ENCODE measurements at places on chromosomes 3 and 15.

DNA sequence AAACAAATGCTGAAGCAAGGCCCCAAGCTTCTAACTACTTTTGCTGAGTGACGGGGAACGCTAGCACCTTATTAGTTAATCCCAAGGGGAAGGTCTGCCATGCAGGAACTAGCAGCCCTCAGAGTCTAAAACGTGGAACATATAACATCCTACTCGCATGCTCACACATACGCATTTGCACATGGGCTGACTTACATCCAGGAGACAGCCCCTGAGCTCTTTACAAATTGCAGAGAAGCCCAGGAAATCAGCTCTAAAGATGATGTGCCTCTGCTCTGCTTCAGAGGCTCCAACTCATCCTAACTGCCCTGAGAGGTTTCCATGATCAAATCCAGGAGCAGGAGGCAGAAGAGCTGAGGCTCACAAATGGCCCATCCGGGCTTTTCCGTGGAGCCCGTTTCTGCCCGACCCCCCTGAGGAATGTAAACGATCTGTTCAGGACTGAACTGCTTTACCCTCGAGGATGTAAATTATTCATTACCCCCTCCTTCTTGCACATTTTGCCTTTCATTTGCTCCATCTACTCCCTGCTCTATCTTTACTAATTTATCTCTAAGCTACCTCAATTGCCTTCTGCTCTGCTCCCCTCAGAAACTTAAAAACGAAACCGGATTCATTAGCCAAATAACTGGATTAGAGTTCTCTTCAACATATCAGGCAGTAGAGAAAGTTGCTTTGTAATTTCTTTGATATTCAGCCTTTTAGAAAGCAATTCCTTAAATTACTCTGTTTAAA lies 141.9 kb upstream of the CCDC54 start:
- peak overlapping the region; percentile 29 for H3K4me3 ChIP-seq
- DNase-seq: no peak
- no peaks in the 10 kb centered on the region for H3K27me3 ChIP-seq
- H3K4me1 ChIP-seq: peaks cover 22% of the 10 kb centered on the region
- peak overlapping the region; percentile 29 for H3K27ac ChIP-seq

- DNase-seq: no peak
- H3K4me3 ChIP-seq: no peak overlapping the region
- H3K27ac ChIP-seq: no peak overlapping the region
- no peaks in the 10 kb centered on the region for H3K36me3 ChIP-seq
- H3K4me1 ChIP-seq: peaks cover 5% of the 10 kb centered on the region
Measured at GRCh38 chr15:28985316-28985645, 99.5 kb downstream of the APBA2 start.

DNA sequence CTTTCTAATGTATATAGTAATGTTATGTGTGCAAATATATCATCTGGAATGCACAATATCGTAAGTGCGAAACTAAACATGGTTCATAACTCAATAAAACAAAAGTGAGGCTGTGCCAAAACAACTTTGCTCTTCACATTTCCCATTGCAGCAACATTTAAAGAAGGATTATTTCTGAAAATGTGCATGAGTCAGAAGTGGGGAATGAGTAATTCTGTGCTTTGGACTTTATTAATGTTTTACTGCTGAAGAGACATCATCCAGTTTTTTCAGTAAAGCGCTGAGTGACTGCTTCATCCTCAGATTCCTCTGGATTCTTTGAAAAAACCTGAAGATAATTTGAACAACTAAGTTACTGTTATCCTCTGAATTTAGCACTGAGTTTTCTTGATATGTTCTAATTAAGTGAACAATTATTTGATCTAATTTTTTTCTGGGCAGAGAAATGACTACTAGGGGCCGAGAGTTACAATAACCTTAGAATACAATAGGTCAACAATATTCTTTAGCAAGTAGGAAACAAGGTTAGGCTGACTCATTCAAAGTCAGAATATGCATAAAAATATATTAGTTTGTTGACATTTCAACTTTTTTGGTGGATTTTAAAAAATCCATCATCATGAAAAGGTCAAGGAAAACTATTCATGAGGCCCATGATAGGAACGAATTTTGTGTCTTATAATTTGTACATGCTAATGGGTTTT lies 20.0 kb upstream of the PLCL2 start:
- no peaks in the 10 kb centered on the region for H3K27me3 ChIP-seq
- DNase-seq: no peak
- H3K36me3 ChIP-seq: no peaks in the 10 kb centered on the region
- no peaks in the 10 kb centered on the region for H3K4me1 ChIP-seq

GRCh38 chr15:28900041-28900891 lies 14.5 kb downstream of the APBA2 start:
- H3K36me3 ChIP-seq: no peaks in the 10 kb centered on the region
- no peaks in the 10 kb centered on the region for H3K4me1 ChIP-seq
- no peak for DNase-seq
- no peak overlapping the region for H3K4me3 ChIP-seq

DNA sequence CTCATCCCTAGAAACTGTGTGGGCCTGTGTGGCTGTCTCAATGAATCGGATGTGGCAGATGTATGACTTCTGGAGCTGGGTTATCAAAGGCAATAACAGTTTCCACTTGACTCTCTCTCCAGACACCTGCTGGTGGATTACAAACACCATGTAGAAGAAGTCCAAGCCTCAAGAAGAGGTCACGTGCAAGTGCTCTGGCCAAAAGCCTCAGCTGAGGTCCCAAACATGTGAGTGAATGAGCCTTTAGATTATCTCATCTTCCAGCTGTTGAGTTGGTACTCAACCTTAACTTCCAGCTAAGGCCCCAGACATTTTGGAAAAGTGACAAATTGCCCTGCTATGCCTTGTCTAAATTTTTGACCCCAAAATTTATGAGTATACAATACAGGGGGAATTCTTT lies 42.7 kb upstream of the IL12A start:
- no peak for DNase-seq
- H3K4me1 ChIP-seq: no peaks in the 10 kb centered on the region
- no peak overlapping the region for H3K27ac ChIP-seq
- no peaks in the 10 kb centered on the region for H3K27me3 ChIP-seq

- H3K4me1 ChIP-seq: no peaks in the 10 kb centered on the region
- H3K4me3 ChIP-seq: no peak overlapping the region
- DNase-seq: no peak
- H3K27me3 ChIP-seq: no peaks in the 10 kb centered on the region
- peaks cover 3% of the 10 kb centered on the region for H3K36me3 ChIP-seq
- no peak overlapping the region for H3K27ac ChIP-seq
Measured at GRCh38 chr3:14938954-14939353, 8.4 kb upstream of the NR2C2 start.

GRCh38 chr3:45225465-45226205 lies 452 bp downstream of the TMEM158 start:
- no peaks in the 10 kb centered on the region for H3K36me3 ChIP-seq
- H3K4me3 ChIP-seq: peak overlapping the region; percentile 82
- peaks cover 3% of the 10 kb centered on the region for H3K27me3 ChIP-seq
- H3K4me1 ChIP-seq: peaks cover 9% of the 10 kb centered on the region

GRCh38 chr3:130916507-130917167 lies 22.8 kb downstream of the ATP2C1 start:
- H3K36me3 ChIP-seq: no peaks in the 10 kb centered on the region
- no peak overlapping the region for H3K4me3 ChIP-seq
- no peak overlapping the region for H3K27ac ChIP-seq
- DNase-seq: no peak
- H3K4me1 ChIP-seq: no peaks in the 10 kb centered on the region
- no peaks in the 10 kb centered on the region for H3K27me3 ChIP-seq

DNA sequence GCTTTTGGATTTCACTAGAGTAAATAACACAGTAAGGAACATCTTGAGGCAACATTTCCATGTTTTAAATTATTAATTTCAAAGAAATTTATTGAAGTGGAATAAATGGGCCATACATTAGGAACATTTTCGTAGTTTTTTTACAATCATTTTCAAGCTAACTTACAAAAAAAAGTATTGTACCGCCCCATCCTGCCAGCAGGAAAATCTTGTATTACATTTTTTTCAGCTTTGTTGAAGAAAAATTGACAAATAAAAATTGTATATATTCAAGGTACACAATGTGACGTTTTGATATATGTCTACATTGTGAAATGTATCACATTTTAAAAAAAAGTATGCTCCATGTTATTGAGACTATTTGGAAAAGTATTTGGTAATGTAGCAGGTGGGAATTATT lies 1001.9 kb upstream of the NR2F2 start:
- H3K4me3 ChIP-seq: no peak overlapping the region
- no peak overlapping the region for H3K27ac ChIP-seq
- no peaks in the 10 kb centered on the region for H3K27me3 ChIP-seq
- no peak for DNase-seq
- no peaks in the 10 kb centered on the region for H3K36me3 ChIP-seq

GRCh38 chr15:73631915-73632669 lies 1.1 kb downstream of the NPTN start:
- DNase-seq: no peak
- peak overlapping the region; percentile 98 for H3K27ac ChIP-seq
- H3K4me3 ChIP-seq: peak overlapping the region; percentile 75
- H3K36me3 ChIP-seq: no peaks in the 10 kb centered on the region
- H3K4me1 ChIP-seq: peaks cover 47% of the 10 kb centered on the region

GRCh38 chr3:39515681-39516441 lies 48.4 kb downstream of the MOBP start:
- no peak for DNase-seq
- H3K36me3 ChIP-seq: no peaks in the 10 kb centered on the region
- no peak overlapping the region for H3K27ac ChIP-seq
- no peak overlapping the region for H3K4me3 ChIP-seq

GRCh38 chr15:98519767-98520550 lies 128.4 kb upstream of the IGF1R start:
- no peaks in the 10 kb centered on the region for H3K27me3 ChIP-seq
- DNase-seq: no peak
- H3K27ac ChIP-seq: no peak overlapping the region
- no peaks in the 10 kb centered on the region for H3K4me1 ChIP-seq
- H3K36me3 ChIP-seq: no peaks in the 10 kb centered on the region
- H3K4me3 ChIP-seq: no peak overlapping the region

DNA sequence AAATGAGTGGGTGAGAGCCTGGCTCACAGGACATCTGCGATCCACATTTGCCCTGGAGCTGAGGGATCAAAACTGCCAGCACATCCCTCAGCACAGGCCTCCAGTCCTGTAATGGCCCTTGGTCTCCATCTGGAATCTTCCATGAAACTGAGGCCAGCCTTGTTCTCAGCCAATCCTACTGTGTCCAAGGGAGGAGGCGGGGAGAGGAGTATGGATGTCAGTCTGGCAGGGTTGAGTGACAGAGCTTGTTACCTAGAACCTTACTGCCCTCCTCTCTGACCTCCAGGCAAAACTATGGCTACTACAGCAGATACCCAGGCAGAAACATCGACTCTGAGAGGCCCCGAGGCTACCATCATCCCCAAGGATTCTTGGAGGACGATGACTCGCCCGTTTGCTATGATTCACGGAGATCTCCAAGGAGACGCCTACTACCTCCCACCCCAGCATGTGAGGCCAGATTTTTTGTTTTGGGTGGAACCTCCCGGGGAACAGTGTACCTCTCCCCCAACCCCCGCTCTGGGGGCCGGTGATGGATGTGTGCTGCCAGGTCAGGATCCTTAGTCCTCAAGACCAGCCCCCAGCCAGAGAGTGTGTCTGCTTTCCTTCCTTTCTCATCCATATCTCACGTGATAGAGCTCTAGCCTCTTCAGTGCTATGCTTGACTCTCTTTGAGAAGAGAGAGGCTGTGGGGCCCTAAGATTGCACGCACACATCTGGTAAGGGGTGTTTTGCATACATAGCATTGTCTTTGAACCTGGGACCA lies 41.3 kb downstream of the CHDH start:
- no peak for DNase-seq
- no peaks in the 10 kb centered on the region for H3K36me3 ChIP-seq
- no peak overlapping the region for H3K4me3 ChIP-seq
- H3K27ac ChIP-seq: no peak overlapping the region

DNA sequence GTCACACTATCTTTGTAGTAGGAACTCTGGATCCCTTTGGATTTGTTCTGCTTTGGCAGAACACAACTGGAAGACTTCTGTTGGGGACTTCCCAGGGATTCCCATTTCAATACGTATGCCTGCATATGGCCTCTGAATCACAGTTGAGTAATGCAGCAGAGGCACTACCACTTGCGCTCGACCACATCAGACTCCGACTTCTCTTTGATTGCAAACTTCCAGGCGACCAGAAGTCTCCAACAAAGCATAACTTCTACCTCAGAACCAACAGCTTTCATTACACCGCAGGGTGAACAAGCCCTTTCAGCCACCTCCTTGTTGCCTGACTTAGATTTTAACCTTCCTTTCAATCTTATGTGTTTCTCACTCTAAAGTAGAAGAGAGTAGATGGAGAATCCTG lies 924.4 kb downstream of the IGSF11 start:
- H3K27ac ChIP-seq: no peak overlapping the region
- H3K27me3 ChIP-seq: no peaks in the 10 kb centered on the region
- H3K4me1 ChIP-seq: no peaks in the 10 kb centered on the region

- no peaks in the 10 kb centered on the region for H3K27me3 ChIP-seq
- H3K4me1 ChIP-seq: peaks cover 7% of the 10 kb centered on the region
- peak; percentile 29 for DNase-seq
- peaks cover 3% of the 10 kb centered on the region for H3K36me3 ChIP-seq
- peak within 1 kb of the TSS; percentile 98 for H3K27ac ChIP-seq
- peak within 1 kb of the TSS; percentile 88 for H3K4me3 ChIP-seq
Measured at GRCh38 chr15:78540141-78540870, at the start of gene PSMA4. TSS of gene PSMA4 (plus strand) at chr15:78540444. CDS start at chr15:78541928, 1,484 bp downstream.

DNA sequence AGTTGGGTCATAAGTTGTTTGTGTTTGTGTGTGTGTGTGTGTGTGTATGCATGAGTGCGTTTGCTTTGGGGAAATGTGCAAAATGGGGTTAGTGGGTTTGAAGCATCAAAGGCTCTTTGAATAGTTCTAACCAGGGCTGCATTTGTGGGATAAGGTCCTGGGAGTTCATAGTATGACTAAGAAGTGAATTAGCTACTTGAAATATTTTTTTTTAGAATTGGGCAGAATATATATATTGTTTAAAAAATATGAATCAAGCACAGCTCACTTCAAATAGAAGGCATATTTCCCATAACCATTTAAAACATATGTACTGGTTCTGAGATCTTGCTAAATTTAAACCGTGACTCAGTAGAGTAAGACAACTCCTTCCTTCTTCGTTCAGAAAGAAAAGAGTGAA lies 43.1 kb downstream of the IGF2BP2 start:
- H3K4me1 ChIP-seq: no peaks in the 10 kb centered on the region
- no peaks in the 10 kb centered on the region for H3K27me3 ChIP-seq
- H3K4me3 ChIP-seq: no peak overlapping the region
- no peak overlapping the region for H3K27ac ChIP-seq
- H3K36me3 ChIP-seq: no peaks in the 10 kb centered on the region
